ENCODE measurements at places on chromosomes 12 and 14.

- no peak for DNase-seq
These were observed 531.2 kb upstream of the MGAT4C start for GRCh38 chr12:86787419-86787818.

DNA sequence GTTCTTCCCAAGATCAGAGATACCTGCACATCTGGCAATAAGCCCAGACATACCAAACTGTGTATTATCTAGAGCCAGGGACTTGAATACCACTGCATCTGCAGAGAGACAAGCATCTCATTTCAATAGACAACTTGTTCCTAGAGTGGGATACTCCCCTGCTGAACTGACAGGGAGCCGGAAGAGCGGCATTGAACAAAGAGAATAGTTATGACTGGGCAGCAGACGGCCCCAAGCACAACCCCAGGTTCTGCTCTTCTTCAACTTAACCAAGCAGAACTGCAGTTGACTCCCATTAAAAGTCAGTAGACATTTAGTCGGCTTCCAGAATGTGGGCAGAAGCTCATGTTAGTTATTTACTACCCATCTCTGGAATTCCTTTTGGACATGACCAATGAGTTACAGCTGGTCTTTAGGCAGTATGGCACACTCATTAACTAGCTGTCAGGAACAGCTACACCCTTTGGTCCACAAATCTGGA lies 112.9 kb downstream of the HMGA2 start:
- no peak for DNase-seq

DNA sequence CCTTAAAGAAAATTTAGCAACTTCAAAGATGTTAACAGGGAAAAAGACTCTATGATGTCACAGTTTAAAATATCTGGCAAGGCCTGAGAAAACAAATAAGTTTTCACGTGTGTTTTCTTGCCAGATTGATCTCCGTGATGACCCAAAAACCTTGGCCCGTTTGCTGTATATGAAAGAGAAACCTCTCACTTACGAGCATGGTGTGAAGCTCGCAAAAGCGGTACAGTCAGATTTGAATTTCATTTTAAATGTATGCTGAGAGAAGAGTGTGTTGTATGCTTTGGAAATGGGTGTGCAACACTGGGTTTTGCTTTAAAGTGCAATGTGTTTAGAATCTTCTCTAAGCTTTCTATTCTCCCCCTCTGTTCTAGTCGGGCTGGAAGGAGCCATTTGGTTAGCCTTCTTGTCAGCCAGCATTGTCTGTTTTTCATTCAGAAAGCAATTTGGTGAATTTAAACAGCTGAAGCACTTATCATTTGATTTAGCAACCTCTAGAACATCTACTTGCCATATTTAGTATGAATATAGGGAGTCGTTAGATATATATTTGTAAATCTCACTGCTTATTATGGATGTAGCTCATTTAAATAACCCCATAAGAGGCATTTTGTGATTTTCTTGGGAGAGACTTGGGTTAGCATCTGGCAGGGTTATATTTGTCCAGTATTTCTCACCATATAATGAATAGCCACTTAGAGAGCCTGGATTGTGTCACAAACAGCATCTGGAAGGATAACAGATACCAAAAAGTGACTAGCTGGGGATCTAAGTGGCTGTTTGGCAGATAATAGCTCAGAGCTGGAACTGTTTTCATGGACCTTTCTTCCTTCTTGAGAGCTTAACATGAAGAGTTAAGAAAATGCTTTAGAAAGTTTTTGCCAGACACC lies 35.5 kb downstream of the GPHB5 start:
- no peak for DNase-seq

GRCh38 chr14:105053421-105053820 lies 11.8 kb downstream of the GPR132 start:
- no peak for DNase-seq

GRCh38 chr14:44700184-44700583 lies 193.1 kb upstream of the FSCB start:
- no peak for DNase-seq

DNA sequence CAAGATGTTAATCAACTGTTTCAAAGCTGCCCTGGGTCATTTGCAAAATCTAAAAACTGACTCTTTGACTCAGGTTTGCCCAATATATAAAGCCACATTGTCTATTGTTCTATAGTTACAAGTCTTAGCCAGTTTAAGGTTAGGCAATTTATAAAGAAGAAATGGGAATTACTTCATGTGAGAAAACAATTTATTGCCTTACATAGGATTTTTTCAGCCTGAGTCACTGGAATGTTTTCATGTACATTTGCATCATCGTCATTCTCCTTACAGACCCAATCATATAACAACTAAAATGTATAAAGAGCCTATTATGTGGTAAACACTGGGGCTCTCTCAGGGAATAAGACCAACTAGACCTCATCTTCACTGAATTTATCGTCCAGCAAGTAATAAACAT lies 100.3 kb upstream of the PLEKHG7 start:
- DNase-seq = no peak

DNA sequence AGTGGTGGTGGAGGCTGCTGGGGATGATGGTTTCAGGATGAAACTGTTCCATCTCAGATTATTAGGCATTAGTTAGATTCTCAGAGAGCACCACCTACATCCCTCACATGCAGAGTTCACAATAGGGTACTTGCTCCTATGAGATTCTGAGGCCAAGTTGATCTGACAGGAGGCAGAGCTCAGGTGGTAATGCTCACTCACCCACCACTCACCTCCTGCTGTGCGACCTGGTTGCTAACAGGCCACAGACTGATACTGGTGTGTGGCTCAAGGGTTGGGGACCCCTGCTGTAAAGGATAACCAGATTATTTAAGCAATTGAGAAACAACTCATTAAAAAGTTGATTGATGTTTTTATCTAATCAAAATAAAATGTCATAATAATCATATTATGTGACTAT lies 248.5 kb downstream of the RERGL start:
- DNase-seq = no peak

- DNase-seq = no peak
These were observed 136.2 kb downstream of the ETV6 start for GRCh38 chr12:11785712-11786111.

DNA sequence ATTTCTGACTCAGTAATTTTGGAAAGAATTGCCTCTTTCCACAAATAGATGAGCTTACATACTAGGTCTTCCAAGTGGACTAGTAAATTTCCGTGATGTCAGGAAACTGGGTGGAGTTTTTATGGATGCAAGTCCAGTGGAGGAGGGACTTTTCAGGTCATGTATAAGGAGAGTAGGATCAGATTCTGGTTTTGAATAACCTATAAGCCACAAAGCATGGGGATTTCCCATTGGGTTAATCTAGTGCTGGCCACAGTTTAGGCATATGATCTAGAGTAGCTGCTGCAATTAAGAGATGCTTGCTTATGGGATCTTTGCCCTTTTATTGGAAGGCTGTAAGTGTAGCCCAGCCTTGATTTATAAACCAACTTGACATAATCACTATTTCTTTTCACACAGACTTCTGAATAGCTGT lies 33.8 kb downstream of the STK38L start:
- no peak for DNase-seq

DNA sequence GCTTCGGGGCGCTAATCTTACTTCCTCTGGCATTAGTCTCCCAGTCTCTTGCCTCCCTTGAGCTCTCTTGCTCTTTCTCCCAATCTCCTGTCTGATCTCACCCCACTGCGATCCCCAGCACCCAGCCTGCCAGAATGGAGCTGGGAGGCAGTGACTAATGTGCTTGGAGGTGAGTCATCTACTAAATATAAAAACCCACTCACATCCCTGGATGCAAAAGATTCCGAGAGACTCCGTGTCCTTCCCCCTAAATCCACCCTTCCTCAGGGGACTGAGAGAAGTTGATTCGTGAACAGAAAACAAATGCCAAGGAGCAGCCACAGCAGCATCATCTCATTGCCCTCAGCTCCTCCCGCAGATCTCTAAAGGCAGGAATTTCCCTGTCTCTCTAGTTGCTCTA lies 45.7 kb upstream of the KCNA5 start:
- no peak for DNase-seq

- DNase-seq = peak; percentile 73
These were observed at the start of gene ADSS1 for GRCh38 chr14:104723651-104724406. Gene ADSS1 (plus strand): TSS chr14:104724229. CDS start chr14:104724271, 42 bp downstream.

GRCh38 chr14:102544747-102545460 lies 35.3 kb upstream of the ANKRD9 start:
- DNase-seq = no peak

- no peak for DNase-seq
These were observed 296.5 kb upstream of the TMEM132C start for GRCh38 chr12:127970491-127970890.

- no peak for DNase-seq
These were observed 208.2 kb downstream of the EPS8 start for GRCh38 chr12:15581006-15581405.
